IMR-90 (cell line): ENCODE measurements at places on chromosomes 4 and X. TPM values are rescaled to one million over a fixed set of nuclear protein-coding genes. Genes with fewer than 3 reads are reported as not detected.

- H3K36me3 ChIP-seq, result no peaks in the 10 kb centered on the region
- no peaks in the 10 kb centered on the region for H3K27me3 ChIP-seq
- no peak for DNase-seq
- H3K4me3 ChIP-seq, result no peak overlapping the region
- H3K4me1 ChIP-seq, result no peaks in the 10 kb centered on the region
Observed at GRCh38 chrX:42720209-42720608, 57.8 kb downstream of the PPP1R2C start.

The DNAAF6 gene
- polyA plus RNA-seq, result not detected in 2 replicates

The ZNF157 gene
- polyA plus RNA-seq, result not detected in 2 replicates

The SLC9B2 gene
- polyA plus RNA-seq, result 5.5 and 5.7 TPM in 2 replicates

DNA sequence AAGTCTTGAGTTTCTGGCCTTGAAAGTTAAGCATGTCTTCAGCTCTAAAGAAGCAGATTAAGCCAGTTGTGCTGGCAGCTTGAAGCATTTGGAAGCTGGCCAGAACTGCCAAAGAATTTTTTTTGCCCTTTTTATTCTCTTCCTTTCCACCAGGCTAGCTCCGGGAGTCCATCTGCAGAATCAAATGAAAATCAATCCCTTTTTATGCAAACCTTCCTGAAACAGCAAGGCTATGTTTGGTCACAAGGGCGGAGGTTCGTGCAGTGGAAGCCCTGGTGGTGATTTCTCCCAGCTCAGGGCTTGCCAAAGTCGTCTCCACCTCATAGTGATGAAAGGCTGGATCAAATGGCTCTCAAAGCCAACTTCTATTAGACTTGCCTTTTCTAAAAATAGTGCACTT is 21.6 kb upstream of the C4orf54 start:
- H3K4me3 ChIP-seq, result no peak overlapping the region
- H3K27ac ChIP-seq, result no peak overlapping the region
- DNase-seq, result no peak
- H3K36me3 ChIP-seq, result no peaks in the 10 kb centered on the region
- H3K27me3 ChIP-seq, result peaks cover 2% of the 10 kb centered on the region; the same call in 1 of the 2 replicates

DNA sequence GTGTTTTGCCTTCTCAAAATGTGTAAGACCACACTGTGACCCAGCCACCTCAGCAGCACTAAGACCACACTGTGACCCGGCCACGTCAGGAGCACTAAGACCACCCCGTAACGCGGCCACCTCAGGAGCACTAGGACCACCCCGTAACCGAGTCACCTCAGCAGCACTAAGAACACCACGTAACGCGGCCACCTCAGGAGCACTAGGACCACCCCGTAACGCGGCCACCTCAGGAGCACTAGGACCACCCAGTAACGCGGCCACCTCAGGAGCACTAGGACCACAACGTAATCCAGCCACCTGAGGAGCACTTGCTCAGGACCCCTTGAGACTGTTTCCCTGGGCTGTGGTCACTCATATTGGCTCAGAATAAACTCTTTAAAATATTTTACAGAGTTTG is 71.7 kb downstream of the MTNR1A start:
- peaks cover 5% of the 10 kb centered on the region for H3K27me3 ChIP-seq
- no peak overlapping the region for H3K4me3 ChIP-seq
- H3K27ac ChIP-seq, result no peak overlapping the region
- no peak for DNase-seq

The ARX gene
- not detected in 2 replicates for polyA plus RNA-seq

The GYG2 gene
- polyA plus RNA-seq, result 8.2 and 9.6 TPM in 2 replicates

GRCh38 chrX:151763711-151764110 is 29.2 kb downstream of the CNGA2 start:
- H3K4me3 ChIP-seq, result no peak overlapping the region
- no peaks in the 10 kb centered on the region for H3K36me3 ChIP-seq
- H3K27me3 ChIP-seq, result no peaks in the 10 kb centered on the region
- H3K4me1 ChIP-seq, result no peaks in the 10 kb centered on the region
- no peak for DNase-seq
- H3K27ac ChIP-seq, result no peak overlapping the region

The GRID2 gene
- not detected in 2 replicates for polyA plus RNA-seq

DNA sequence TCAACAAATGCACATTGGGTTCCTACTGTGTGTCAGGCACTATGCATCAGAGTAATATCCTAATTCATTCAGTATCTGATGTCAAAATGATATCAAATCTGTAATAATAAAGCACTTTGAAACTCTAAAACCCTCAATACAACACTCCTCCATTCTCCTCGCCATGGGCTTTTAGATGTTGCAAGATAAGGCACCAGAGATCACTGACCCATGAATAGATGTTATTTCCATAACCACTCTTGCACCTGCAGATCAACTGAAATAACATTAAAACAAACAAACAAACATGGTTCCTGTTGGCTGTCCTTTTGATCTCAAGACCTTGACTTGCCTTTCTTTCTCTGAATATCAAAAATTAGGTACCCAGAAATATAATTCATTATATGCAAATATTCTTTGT is 100.2 kb downstream of the MAB21L2 start:
- no peak overlapping the region for H3K4me3 ChIP-seq
- no peaks in the 10 kb centered on the region for H3K36me3 ChIP-seq
- no peaks in the 10 kb centered on the region for H3K27me3 ChIP-seq
- no peaks in the 10 kb centered on the region for H3K4me1 ChIP-seq

DNA sequence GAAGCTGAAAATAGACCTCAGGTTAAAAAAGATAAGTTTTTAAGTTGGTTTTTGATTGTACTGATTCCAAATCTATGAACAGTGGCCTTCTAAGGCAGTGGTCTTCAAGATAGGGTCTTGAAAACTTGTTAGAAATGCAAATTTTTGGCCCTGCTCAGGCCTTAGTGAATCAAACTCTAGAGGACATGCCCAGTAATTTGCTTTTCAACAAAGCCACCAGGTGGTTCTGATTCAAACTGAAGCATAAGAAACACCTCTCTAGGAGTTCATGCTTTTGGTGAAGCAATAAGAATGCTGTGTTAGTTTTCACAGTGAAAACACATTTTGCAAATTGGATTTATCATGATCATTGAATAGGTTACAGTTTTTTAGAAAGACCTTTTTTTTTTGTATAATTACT is 1849.4 kb upstream of the AGA start:
- H3K27me3 ChIP-seq, result no peaks in the 10 kb centered on the region
- H3K4me1 ChIP-seq, result no peaks in the 10 kb centered on the region
- DNase-seq, result no peak
- H3K36me3 ChIP-seq, result no peaks in the 10 kb centered on the region
- H3K4me3 ChIP-seq, result no peak overlapping the region

DNA sequence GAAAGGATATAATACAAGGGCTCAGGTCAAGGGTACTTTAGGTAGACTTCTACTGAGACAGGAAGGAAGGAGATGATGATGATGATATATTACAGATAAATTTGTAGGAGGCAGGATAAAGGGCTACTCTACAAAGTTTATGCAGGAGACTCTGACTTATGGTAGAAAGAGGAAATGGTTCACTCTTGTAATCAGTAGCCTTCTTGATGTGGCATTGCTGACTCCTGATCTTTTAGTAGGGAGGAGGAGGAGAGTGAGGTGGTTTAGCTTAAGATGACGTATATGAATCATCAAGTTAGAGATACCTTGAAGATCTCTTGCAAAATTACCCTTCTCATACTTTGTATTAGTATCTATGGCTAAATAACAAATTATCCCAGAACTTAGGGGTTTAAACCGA is 4.7 kb downstream of the BLTP1 start:
- no peak overlapping the region for H3K4me3 ChIP-seq
- no peaks in the 10 kb centered on the region; the same call in 1 of the 2 replicates for H3K4me1 ChIP-seq
- H3K27me3 ChIP-seq, result no peaks in the 10 kb centered on the region
- no peaks in the 10 kb centered on the region; the same call in 1 of the 2 replicates for H3K36me3 ChIP-seq
- DNase-seq, result peak; percentile 21

The IL1RAPL2 gene
- 0.03 TPM in 1 of 2 replicates, not detected in the other for polyA plus RNA-seq

The NMU gene
- not detected in 2 replicates for polyA plus RNA-seq

DNA sequence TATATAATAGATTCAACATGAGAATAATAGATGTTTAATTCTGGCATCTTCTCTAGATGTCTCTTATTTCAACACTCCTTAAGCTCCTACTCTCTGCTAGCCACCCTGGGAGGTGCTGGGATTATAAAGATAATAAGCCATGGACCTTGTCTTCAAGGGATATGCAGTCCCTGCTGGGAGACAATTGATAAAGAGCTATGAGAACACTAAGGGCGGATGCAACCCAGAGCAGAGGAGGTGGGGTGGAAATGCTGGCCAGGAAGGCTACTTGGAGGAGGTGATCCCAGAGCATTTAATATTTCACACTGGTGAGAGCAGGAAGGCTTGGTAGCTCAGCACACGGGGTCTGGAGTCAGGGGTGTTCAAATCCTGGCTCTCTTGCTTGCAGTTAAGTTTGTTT is 18.3 kb upstream of the PGRMC2 start:
- H3K4me1 ChIP-seq, result peaks cover 16% of the 10 kb centered on the region
- H3K4me3 ChIP-seq, result no peak overlapping the region
- DNase-seq, result no peak
- no peaks in the 10 kb centered on the region for H3K27me3 ChIP-seq
- peaks cover 5% of the 10 kb centered on the region; the same call in 1 of the 2 replicates for H3K36me3 ChIP-seq

GRCh38 chrX:24168807-24169206 is 19.3 kb downstream of the ZFX start:
- no peak for DNase-seq
- no peaks in the 10 kb centered on the region for H3K27me3 ChIP-seq
- peaks cover 8% of the 10 kb centered on the region for H3K36me3 ChIP-seq

DNA sequence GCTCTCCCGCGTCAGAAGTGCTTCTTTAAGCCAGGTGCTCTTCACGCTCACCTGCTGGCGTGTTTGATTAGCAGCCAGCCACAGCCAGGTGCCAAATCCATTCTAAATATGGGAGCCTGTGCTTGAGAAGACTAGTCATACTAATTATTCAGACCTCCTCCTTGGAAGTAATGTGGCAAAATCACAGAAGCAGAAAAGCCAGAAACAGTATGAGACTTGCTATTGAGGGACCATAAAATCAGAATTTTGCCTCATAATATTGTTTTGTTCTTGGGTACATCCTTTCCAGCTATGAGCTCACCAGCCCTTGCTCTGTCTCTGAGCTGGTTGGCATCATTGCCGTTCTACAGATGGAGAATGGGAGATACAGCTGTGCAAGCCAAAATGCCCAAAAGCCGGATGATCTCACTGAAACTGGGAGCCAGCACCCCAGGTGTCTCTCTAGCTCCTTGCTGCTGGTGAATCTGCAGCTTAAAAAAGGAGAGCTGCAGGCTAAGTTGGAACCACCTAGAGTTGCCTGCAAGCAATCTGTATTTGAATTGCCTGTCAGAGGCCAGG is 205.4 kb downstream of the SHROOM3 start:
- H3K36me3 ChIP-seq, result no peaks in the 10 kb centered on the region
- H3K27ac ChIP-seq, result no peak overlapping the region
- H3K27me3 ChIP-seq, result no peaks in the 10 kb centered on the region
- no peak for DNase-seq

- H3K36me3 ChIP-seq, result no peaks in the 10 kb centered on the region
- no peaks in the 10 kb centered on the region for H3K27me3 ChIP-seq
- peak overlapping the region; percentile 64 for H3K4me3 ChIP-seq
- peak overlapping the region; percentile 94 for H3K27ac ChIP-seq
Observed at GRCh38 chr4:98659106-98659592, 738 bp upstream of the TSPAN5 start.

The H2BW2 gene
- not detected in 2 replicates for polyA plus RNA-seq

DNA sequence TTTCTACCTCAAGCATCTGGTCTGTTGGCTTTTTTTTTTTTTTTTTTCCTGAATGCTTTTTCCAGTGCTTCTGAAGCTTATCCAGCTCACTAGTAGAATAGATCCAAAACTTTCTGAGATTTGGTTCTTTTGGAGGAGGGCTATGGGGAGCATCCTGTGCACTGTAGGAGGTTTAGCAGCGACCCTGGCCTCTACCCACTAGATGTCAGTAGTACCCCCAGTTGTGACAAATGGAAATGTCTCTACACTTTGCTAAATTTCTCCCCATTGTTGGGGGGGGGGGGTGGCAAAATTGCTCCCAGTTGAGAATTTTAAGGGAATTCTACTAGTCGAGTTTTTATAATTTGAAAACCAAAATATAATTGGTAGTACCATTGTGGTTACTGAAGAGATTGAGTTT is 23.0 kb upstream of the PPA2 start:
- no peak overlapping the region for H3K4me3 ChIP-seq
- DNase-seq, result no peak
- H3K27me3 ChIP-seq, result no peaks in the 10 kb centered on the region
- H3K36me3 ChIP-seq, result no peaks in the 10 kb centered on the region
- no peak overlapping the region for H3K27ac ChIP-seq
- no peaks in the 10 kb centered on the region for H3K4me1 ChIP-seq

- no peaks in the 10 kb centered on the region for H3K4me1 ChIP-seq
- H3K27me3 ChIP-seq, result no peaks in the 10 kb centered on the region
- H3K27ac ChIP-seq, result no peak overlapping the region
- DNase-seq, result peak; percentile 52
- peaks cover 6% of the 10 kb centered on the region for H3K36me3 ChIP-seq
Observed at GRCh38 chr4:16801356-16801755, 97.1 kb downstream of the LDB2 start.

The CFAP99 gene
- not detected in 2 replicates for polyA plus RNA-seq

- no peaks in the 10 kb centered on the region for H3K36me3 ChIP-seq
- H3K4me1 ChIP-seq, result no peaks in the 10 kb centered on the region
- no peak overlapping the region for H3K27ac ChIP-seq
- DNase-seq, result no peak
Observed at GRCh38 chr4:92091335-92091734, 212.4 kb upstream of the GRID2 start.

The ANAPC10 gene
- 16.7 and 17.1 TPM in 2 replicates for polyA plus RNA-seq

DNA sequence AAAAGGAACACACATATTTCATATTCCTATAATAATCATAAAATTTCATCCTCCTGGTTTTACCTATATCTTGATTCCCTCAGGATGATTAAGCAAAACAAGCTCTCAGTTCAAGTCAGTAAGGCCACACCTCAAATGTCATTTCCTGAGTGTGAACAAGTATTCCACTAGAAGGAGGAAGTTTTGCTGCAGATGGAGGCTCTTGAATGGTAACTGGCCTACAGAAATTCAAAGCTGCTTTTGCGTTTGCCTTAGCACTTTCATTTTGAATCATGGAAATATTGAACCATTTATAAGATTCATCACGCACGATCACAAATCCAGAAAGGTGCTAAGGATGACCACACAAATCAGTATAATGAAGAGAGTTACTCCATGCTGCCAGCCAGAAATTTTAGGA is 254.4 kb upstream of the CXXC4 start:
- no peak for DNase-seq
- no peak overlapping the region for H3K27ac ChIP-seq
- H3K4me3 ChIP-seq, result no peak overlapping the region

DNA sequence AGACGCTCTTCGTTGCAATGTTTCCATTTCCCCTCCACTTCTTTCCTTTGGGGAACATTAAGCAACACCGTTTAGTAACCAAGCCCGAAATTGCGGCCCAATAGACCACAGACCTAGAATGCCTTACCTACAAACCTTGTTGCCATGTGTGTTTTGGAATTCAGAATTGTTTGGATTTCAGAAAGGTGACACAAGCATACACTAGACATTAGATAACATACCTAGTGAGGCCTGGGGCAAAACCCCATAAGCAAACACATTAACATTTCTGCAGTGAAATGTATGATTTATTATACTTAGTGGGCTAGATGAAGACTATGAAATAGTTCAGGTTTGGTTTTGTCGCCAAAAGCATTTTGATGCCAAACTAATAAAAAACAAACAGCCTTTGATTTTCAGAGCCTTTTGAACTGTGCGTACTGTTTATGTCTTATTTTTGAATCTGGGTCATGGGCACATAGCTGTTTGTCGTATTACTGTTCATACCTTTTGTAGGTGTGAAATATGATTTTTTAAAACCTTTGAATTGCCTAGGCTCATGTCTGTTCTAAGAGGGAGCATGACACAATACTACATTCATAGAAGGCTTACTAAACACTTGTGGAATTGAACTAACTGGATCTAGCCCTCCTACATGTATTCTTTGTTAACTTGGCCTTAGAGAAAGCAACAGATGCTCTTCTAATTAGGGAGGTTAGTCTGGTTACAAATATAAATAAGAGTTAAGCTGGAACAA is 88.6 kb upstream of the TMEM164 start:
- DNase-seq, result no peak
- H3K4me1 ChIP-seq, result no peaks in the 10 kb centered on the region
- no peak overlapping the region for H3K4me3 ChIP-seq
- 0 out of 2 replicates have a peak, but pooled peaks cover 3% of the 10 kb centered on the region for H3K27me3 ChIP-seq
- no peak overlapping the region for H3K27ac ChIP-seq
